Activated CD8-positive, alpha-beta T cell treated with anti-CD3 and anti-CD28 coated beads for 36 hours (primary cell): ENCODE measurements at places on chromosomes 4 and X. TPM values are rescaled to one million over a fixed set of nuclear protein-coding genes. Genes with fewer than 3 reads are reported as not detected.

DNA sequence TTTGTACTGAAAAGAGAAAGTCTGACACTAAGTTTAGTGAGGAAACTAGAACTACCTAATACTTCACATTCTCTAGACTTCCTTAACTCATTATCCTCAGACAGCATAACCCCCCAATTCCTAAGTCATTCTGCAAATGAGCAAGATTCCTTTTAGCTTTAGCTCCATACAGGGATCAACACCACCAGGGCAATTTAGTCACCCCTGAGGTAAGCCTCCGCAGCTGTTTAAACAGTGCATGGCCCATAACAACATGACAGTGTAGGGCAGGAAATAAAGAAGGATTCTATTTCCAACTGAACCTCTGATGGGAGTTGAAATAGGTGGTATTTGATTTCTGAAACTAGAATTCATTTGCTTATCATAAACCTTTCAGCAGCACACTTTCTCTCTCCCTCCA is 112.8 kb upstream of the DKK2 start:
- DNase-seq: no peak
- H3K4me3 ChIP-seq: no peak overlapping the region
- H3K27ac ChIP-seq: no peak overlapping the region
- no peaks in the 10 kb centered on the region for H3K36me3 ChIP-seq
- H3K4me1 ChIP-seq: no peaks in the 10 kb centered on the region
- no peaks in the 10 kb centered on the region for H3K27me3 ChIP-seq

GRCh38 chrX:40468033-40468846 is 112.5 kb upstream of the ATP6AP2 start:
- DNase-seq: peak; percentile 73
- H3K27me3 ChIP-seq: no peaks in the 10 kb centered on the region
- peak overlapping the region; percentile 46 for H3K27ac ChIP-seq
- H3K4me1 ChIP-seq: peaks cover 32% of the 10 kb centered on the region
- H3K4me3 ChIP-seq: no peak overlapping the region

DNA sequence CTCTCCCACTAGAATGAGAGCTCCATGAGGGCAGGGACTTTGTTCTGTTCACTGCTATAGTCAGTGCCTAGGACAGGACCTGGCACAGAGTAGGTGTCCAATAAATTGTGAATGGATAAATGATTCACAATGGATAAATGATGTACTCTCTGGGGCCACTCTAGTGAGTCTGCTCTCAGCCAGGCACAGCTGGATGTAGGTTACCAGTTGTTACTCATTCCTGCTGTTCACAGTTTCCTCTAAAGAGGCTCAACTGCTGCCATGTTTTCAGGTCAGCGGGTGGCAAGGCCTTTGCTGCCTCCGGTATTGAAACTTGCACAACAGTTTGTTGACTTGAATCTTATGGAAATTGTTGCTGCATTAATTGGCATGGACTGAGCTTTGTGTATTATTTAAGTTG is 99.1 kb downstream of the NHSL2 start:
- no peaks in the 10 kb centered on the region for H3K4me1 ChIP-seq
- DNase-seq: no peak
- H3K36me3 ChIP-seq: no peaks in the 10 kb centered on the region
- no peak overlapping the region for H3K27ac ChIP-seq
- no peaks in the 10 kb centered on the region for H3K27me3 ChIP-seq
- H3K4me3 ChIP-seq: no peak overlapping the region

DNA sequence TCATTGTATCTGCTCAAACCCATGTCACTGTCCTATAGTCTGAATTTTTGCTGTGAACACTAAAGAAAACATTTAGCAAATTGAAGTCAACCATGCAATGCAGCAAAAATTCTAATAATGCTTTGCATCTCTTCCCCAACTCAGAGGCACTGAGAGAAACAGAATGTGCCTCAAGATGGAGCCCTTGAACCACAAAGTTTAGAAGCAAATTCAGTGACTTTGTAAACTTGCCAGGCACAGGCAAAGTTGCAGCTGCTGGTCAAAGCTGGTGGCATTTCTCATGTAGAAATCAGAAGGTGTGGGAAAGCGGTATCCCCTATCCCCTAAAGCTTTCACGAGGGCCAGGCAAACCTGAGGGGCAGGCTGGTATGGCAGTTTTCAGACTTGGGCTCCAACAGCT is 121.7 kb upstream of the DIPK2B start:
- H3K4me1 ChIP-seq: no peaks in the 10 kb centered on the region
- peaks cover 5% of the 10 kb centered on the region for H3K27me3 ChIP-seq
- no peak overlapping the region for H3K27ac ChIP-seq
- H3K36me3 ChIP-seq: no peaks in the 10 kb centered on the region

- H3K4me1 ChIP-seq: no peaks in the 10 kb centered on the region
- H3K27me3 ChIP-seq: no peaks in the 10 kb centered on the region
- no peaks in the 10 kb centered on the region for H3K36me3 ChIP-seq
- H3K4me3 ChIP-seq: no peak overlapping the region
- H3K27ac ChIP-seq: no peak overlapping the region
These were observed 532.9 kb upstream of the FTHL17 start for GRCh38 chrX:31604629-31605221.

- no peak overlapping the region for H3K27ac ChIP-seq
- H3K36me3 ChIP-seq: peaks cover 6% of the 10 kb centered on the region
- H3K4me3 ChIP-seq: no peak overlapping the region
- DNase-seq: no peak
- no peaks in the 10 kb centered on the region for H3K27me3 ChIP-seq
These were observed 10.0 kb downstream of the TMEM164 start for GRCh38 chrX:110012818-110013485.

- peaks cover 2% of the 10 kb centered on the region for H3K27me3 ChIP-seq
- H3K36me3 ChIP-seq: no peaks in the 10 kb centered on the region
- no peak overlapping the region for H3K4me3 ChIP-seq
- DNase-seq: no peak
- no peaks in the 10 kb centered on the region for H3K4me1 ChIP-seq
These were observed 460.5 kb downstream of the CENPC start for GRCh38 chr4:67084783-67085182.

DNA sequence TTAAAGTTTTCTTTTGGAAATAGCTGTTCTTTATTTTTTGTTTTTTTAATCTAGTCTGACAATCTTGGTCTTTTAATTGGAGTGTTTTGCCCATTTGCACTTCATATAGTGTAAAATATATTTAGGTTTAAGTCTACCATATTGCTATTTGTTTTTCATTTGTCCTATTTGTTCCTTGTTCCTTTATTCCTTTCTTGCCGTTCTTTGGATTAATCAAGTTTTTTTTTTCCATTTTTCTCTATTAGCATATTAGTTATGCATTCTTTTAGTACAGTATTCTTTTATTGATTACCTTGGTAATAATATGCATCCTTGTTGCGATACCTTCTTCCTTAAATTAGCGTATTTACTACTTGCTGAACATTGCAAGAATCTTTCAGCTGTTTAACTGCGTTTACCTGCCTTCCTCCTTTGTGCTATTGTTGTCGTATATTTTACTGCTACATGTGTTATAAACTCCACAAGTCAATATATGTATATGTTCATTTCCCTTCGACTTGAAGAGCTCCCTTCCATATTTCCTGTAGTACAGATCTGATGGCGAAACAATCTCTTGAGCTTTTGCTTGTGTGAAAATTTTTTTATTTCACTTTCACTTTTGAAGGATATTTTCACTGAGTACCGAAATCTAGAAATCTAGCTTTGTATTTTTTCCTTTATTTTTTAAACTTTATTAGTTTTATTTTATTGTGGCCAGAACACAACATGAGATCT is 23.9 kb upstream of the RNF212 start:
- H3K27ac ChIP-seq: peak overlapping the region; percentile 65
- peak overlapping the region; percentile 62 for H3K4me3 ChIP-seq
- H3K4me1 ChIP-seq: peaks cover 9% of the 10 kb centered on the region
- H3K36me3 ChIP-seq: no peaks in the 10 kb centered on the region
- peaks cover 2% of the 10 kb centered on the region for H3K27me3 ChIP-seq

DNA sequence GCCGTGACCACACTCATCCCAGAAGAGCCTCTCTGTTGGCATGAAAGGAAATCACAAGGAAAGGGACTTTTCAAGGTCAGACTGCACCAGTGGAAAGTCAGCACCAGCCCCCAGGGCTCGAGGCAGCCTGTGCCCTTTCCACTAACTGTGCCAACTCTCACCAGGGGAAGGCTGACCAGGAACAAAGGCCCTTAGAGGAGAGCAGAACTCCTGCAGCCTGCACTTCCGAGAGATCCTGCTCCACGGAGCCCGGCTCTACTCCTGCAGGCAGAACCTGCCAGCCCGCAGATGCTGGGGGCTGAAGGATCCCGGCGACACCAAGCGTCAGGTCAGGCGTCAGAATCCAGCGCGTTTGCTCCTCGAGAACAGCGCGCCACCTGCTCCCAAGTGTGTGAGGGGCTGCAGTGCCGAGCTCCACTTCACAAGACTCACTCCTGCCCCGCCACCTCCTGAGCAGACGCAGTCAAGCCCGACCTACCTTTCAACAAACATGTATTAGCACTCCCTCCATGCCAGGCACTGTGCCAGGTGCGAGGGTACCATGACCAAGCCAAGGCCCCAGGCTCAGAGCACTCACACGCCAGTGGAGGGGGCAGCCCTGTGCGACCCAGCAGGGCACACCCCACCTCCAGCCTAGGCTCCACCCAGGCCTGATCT is 13.6 kb upstream of the HELT start:
- DNase-seq: no peak
- no peak overlapping the region for H3K27ac ChIP-seq
- peaks cover 3% of the 10 kb centered on the region for H3K4me1 ChIP-seq

- no peaks in the 10 kb centered on the region for H3K27me3 ChIP-seq
- H3K27ac ChIP-seq: no peak overlapping the region
- no peak for DNase-seq
- peaks cover 10% of the 10 kb centered on the region for H3K4me1 ChIP-seq
- H3K36me3 ChIP-seq: no peaks in the 10 kb centered on the region
These were observed 32.4 kb downstream of the ARHGAP10 start for GRCh38 chr4:147764337-147764736.

GRCh38 chrX:20412871-20413486 is 146.3 kb upstream of the RPS6KA3 start:
- peaks cover 30% of the 10 kb centered on the region for H3K4me1 ChIP-seq
- H3K27ac ChIP-seq: peak overlapping the region; percentile 85
- peaks cover 3% of the 10 kb centered on the region for H3K36me3 ChIP-seq
- no peaks in the 10 kb centered on the region for H3K27me3 ChIP-seq

GRCh38 chr4:110808351-110808878 is 185.5 kb upstream of the PITX2 start:
- H3K4me3 ChIP-seq: no peak overlapping the region
- DNase-seq: no peak

DNA sequence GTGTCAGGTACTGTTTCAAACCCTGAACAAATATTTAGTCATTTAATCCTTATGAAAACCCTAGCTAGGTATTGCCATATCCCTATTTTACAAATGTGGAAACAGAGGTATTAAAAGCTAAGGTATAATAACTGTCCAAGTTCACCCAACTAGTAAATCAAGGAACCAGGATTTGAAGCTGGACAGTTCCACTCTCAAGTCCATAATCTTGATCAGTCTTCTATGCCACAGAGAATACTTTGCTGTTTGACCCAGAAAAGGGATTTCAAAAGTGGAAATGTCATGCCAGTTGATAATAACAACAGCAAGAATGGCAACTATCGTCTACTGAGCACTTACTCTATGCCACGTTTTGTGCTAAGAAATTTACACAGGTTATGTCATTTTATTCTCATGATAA is 90.4 kb upstream of the KIT start:
- no peaks in the 10 kb centered on the region for H3K36me3 ChIP-seq
- H3K4me3 ChIP-seq: no peak overlapping the region
- DNase-seq: no peak
- H3K4me1 ChIP-seq: no peaks in the 10 kb centered on the region

DNA sequence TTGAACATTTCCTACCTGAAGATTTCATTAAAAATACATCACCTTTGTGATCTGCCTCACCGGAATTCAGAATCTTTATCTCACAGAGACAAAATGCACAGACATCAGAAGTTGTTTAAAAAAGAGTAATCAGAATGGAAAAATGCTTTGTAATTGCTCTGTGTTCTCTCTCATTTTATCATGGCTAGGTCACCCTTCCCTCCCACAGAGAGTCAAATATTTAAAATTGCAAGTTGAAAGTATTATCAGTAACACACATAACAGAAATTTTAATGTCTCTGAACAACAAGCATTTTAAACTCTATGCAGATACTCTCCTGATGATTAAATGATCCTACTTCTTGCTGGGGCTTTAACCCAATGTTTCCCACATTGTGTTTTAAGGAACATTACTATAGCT is 362.0 kb downstream of the CBLL2 start:
- no peak overlapping the region for H3K27ac ChIP-seq
- H3K4me3 ChIP-seq: no peak overlapping the region
- no peaks in the 10 kb centered on the region for H3K27me3 ChIP-seq
- H3K36me3 ChIP-seq: no peaks in the 10 kb centered on the region
- DNase-seq: no peak

GRCh38 chrX:21847342-21847741 is 7.9 kb downstream of the MBTPS2 start:
- H3K27me3 ChIP-seq: no peaks in the 10 kb centered on the region
- peaks cover 25% of the 10 kb centered on the region for H3K36me3 ChIP-seq

GRCh38 chrX:149504226-149504914 is 736 bp downstream of the IDS start:
- DNase-seq: peak; percentile 80
- H3K36me3 ChIP-seq: peaks cover 9% of the 10 kb centered on the region
- peak overlapping the region; percentile 92 for H3K4me3 ChIP-seq

GRCh38 chr4:187887906-187888305 is 107.7 kb upstream of the ZFP42 start:
- no peak for DNase-seq
- H3K4me3 ChIP-seq: no peak overlapping the region
- no peaks in the 10 kb centered on the region for H3K4me1 ChIP-seq

GRCh38 chrX:2708021-2708420 is 16.9 kb downstream of the CD99 start:
- peaks cover 30% of the 10 kb centered on the region for H3K36me3 ChIP-seq
- H3K4me1 ChIP-seq: peaks cover 81% of the 10 kb centered on the region
- no peaks in the 10 kb centered on the region for H3K27me3 ChIP-seq
- DNase-seq: peak; percentile 38

- peaks cover 6% of the 10 kb centered on the region for H3K36me3 ChIP-seq
- peaks cover 5% of the 10 kb centered on the region for H3K27me3 ChIP-seq
- H3K4me3 ChIP-seq: peak overlapping the region; percentile 96
- peaks cover 15% of the 10 kb centered on the region for H3K4me1 ChIP-seq
These were observed 559 bp downstream of the SLC9A7 start for GRCh38 chrX:46758163-46758955.

Gene ANKRD17
- 53.1 TPM for total RNA-seq

Gene RTL3
- not detected for total RNA-seq

Gene CCDC149
- total RNA-seq: not detected

Gene MUC7
- not detected for total RNA-seq

Gene LDB2
- total RNA-seq: not detected

Gene TECRL
- total RNA-seq: not detected
